ENCODE measurements at places on chromosomes 7 and 10.

- DNase-seq, result no peak
These were observed 124.3 kb upstream of the CACNA2D1 start for GRCh38 chr7:82567841-82568240.

GRCh38 chr10:99364125-99364524 lies 35.0 kb downstream of the CNNM1 start:
- peak; percentile 85 for DNase-seq

DNA sequence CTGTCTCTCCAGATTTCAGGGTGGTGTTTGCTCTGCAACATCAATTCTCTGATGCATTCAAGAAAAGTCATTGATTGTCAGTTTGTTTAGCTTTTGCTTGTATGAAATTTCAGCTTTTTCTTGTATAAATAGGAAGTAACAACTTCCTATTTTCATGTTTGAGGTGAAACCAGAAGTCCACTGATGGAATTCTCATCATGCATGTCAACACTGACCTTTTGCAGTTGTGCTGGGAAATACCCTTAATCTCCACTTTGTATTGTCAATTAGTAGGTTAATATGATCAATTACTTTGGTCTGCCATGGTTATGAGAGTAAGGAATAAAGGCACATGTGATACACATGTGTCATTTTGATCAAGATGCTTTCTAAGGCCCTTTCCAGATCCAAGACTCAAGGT lies 208.8 kb upstream of the HPS1 start:
- no peak for DNase-seq

GRCh38 chr10:28913436-28914237 lies 236.3 kb downstream of the BAMBI start:
- DNase-seq, result no peak

DNA sequence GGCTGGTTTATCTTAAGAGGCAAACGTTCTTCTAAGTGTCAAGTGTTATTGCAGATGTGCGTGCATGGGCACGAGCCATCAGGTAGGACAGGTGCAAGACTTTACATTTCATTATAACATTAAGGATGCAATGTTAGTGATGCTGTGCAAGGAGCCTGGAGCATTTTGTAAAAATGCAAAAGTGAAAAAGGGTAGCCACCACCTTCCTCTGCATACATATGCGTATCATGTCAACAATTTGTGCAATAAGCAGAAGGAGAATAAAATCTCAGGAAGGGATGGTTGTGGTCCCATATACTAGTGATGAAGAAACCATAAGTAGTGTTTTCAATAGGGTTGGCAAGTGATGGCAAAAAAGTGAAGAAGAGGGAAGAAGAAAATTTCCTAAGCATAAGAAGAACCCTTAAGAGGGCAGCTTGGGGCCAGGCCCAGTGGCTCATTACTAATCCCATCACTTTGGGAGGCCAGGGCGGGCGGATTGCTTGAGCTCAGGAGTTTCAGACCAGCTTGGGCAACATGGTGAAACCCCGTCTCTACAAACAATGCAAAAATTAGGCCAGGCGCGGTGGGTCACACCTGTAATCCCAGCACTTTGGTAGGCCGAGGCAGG lies 7.5 kb downstream of the PIK3AP1 start:
- DNase-seq, result no peak

DNA sequence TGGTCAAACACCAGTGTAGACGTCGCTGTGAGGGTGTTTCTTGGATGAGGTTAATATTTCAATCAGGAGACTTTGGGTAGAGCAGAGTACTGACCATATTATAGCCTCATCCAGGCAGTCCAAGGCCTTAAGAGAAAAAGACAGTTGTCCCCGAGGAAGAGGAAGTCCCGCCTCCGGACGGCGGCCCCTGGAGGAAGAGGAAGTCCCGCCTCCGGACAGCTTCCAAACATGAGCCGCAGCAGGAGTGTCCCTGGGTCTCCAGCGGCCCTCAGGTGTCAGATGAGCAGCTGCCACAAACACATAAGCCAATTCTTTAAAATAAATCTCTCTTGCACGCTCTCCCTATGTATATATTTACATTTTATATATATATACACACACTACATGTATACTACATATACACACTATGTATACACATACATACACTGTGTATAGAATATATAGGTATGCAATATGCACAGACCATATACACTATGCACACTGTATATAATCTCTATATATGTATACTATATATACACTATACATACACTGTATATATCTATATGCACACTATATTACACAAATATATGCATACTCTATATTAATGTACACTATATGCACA lies 37.5 kb downstream of the PWWP2B start:
- no peak for DNase-seq

DNA sequence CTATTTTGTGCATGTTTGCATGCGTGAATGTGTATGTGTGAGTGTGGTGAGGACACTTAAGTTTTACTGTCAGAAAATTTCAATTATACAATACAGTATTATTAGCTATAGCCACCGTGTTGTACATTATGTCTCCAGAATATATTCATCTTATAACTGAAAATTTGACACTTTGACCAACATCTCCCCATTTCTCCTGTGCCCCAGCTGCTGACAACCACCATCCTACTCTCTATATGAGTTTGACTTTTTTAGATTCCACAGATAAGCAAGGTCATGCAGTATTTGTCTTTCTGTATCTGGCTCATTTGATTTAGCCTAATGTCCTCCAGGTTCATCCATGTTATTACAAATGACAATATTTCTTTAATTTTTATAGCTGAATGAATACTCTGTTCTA lies 195.0 kb downstream of the GPR37 start:
- no peak for DNase-seq

- DNase-seq, result no peak
These were observed 213.7 kb downstream of the CSTF2T start for GRCh38 chr10:51485668-51486067.

GRCh38 chr10:48568546-48568945 lies 36.3 kb downstream of the ARHGAP22 start:
- no peak for DNase-seq

GRCh38 chr7:34430456-34430855 lies 227.6 kb upstream of the NPSR1 start:
- DNase-seq, result peak; percentile 72

GRCh38 chr10:33010132-33011037 lies 52.4 kb upstream of the ITGB1 start:
- peak; percentile 81 for DNase-seq

- DNase-seq, result no peak
These were observed 21.1 kb downstream of the CCDC126 start for GRCh38 chr7:23618241-23618640.

DNA sequence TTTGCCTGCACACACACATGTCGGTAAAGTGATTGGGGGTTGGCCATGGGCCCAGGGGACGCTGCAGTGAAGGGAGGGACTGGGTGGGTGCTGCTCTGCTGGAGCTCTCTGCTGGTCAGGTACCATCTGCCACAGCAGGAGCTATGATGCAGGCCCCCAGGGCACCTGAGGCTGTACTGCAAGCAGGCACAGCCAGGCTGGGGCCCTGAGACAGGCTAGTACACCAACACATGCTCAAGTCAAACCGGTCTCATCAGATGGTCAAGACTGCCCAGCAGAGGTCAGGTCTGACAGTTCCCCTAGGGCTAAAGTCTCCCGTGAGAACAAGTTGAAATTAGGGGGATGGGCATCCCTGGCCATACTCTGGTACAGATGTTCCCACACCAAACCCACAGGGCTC lies 118.3 kb upstream of the THSD7A start:
- DNase-seq, result no peak

DNA sequence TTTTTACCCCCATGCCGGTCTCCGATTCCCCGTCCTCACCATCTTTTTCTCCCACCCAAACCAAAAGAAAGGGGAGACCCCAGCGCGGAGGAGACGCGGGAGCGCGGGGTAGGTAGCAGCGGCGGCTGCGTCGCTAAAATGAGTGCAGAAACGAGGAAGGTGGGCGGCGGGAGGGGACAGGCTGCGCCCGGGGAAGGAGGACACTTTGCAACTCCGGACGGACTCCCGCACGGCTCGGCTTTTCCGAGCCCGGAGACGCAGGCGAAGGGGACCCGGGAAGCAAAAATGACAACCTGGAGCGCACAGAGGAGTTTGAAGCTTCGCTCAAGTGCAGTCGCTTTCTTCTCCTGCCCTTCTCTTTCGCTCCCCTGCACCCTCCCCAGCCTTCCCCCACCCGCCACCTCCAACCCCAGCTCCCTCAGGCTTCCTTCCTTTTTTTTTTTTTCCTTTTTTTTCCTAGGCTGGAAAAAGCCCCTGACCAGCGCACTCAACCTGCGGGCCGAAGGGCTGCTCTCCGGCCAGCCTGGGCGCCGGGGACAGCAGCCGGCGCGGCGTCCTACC lies 453 bp downstream of the SFMBT2 start:
- DNase-seq, result no peak

- no peak for DNase-seq
These were observed 645 bp upstream of the COPG2 start for GRCh38 chr7:130669085-130669700.

- peak; percentile 32 for DNase-seq
These were observed 35.8 kb downstream of the GPER1 start for GRCh38 chr7:1123715-1124114.

DNA sequence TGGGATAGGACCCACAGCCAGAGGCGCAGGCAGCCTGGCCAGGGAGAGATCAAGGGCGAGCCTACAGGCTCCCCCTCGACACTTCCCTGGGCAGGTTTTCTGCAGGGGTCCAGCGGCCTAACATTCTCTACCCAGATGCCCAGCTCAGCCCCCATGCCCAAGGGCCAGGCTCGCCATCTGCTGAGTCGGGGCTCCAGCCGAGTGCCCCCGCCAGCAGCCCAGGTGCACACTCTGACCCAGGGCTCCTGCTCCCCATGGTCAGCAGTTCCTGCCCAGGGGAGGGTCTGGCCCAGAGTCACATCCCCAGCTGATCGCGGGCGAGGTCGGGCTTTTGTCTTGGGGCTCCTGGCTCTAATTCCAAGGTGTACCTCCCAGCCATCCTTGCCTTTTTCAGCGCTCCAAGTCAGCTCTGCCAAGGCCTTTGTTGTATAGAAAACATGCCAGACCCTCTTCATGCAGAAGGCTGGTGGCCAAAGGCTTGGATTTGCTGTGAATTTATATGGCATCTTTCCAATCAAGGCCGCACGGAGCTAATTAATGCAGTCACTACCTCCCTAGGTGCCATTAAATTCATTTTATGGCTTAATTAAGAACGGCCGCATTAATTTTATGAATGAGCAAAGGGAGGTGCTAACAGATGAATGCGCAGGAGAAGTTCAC lies 120.6 kb downstream of the LRRC18 start:
- DNase-seq, result no peak

GRCh38 chr7:117085769-117086463 lies 132.6 kb downstream of the ST7 start:
- DNase-seq, result peak; percentile 38

DNA sequence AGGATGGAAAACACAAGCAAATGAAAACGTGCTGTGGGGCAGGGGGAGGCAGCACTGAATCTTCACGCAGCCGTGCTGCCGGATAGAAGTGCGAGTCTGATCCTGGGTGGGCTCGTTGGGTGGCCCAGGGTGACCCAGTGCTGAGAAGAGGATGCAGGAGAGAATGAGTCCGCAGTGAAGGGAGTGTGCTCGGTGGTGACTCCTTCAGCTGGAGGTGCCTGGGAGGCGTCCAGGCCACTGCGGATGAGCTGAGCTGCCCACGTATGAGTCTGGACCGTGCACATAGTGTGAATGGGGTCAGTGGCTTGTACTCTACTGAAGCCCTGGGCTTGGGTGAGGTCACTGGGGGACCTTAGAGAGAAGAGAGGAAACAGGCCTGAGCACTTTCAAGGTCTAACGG lies 190.0 kb upstream of the MGMT start:
- no peak for DNase-seq

DNA sequence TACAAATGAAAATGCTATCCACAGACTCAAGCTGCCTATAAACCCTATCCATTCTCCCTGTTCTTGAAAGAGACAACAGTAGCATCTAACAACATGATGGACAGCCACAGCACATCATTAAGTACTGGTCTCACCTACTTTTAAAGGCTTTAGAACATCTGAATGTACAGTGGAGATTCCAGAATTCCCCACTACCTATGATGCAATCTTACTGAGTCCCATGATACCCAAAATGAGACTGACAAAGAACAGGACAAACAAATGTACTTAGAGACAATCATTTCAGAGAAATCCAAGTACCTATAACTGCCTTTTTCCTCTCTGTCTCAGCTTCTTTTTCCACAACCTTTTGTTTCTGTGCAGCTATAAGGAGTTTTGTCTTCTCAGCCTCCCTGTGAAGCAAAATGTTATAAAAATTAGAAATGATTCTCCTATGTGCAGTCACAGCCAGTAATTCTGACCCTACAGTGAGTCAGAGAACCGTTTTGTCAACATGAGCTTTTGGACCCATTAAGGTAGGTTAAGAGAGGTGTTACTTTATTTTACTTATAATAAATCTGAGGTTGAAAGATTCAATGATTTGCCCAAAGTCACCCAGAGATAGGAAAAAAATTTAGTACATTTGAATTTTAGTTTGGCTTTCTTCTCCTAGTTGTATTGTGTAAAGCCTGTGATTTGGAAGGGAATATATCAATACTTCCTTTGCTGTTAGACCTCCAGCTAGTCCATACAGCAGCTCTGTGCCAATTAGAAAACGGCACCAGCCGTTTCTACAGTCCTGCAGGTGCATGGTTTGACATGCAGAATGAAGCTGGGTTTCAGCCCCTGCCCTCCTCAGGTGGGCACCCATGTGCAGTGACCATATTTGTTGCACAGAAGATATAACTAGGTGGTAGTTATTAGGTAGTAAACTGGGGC lies 21.9 kb downstream of the ERLIN1 start:
- DNase-seq, result no peak

- DNase-seq, result no peak
These were observed 224.6 kb downstream of the TNS3 start for GRCh38 chr7:47357361-47357760.

DNA sequence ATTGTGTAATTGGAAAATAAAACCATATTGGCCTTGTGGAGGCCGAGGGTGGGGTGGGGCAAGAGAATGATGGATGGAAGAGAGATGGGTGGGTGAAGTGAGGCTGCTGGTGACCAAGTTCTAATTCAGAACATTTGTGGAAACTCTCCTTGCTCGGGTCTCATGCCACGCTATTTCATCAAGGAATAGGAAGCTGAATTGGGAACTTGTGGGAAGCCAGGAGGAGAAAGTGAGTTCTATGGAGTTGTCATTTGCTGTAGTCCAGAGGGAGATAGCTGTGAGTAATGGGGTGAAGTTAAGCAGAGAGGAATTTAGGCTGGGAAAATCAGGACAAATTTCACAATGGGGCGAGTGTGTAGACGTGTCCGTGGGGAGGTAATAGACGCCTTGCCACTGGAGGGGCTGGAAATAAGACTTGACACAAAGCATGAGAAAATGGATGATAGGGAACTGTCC lies 339.2 kb downstream of the LRMDA start:
- peak; percentile 44 for DNase-seq

All from AG08395 (cell line).